ENCODE measurements at places on chromosomes 5 and 9.

DNA sequence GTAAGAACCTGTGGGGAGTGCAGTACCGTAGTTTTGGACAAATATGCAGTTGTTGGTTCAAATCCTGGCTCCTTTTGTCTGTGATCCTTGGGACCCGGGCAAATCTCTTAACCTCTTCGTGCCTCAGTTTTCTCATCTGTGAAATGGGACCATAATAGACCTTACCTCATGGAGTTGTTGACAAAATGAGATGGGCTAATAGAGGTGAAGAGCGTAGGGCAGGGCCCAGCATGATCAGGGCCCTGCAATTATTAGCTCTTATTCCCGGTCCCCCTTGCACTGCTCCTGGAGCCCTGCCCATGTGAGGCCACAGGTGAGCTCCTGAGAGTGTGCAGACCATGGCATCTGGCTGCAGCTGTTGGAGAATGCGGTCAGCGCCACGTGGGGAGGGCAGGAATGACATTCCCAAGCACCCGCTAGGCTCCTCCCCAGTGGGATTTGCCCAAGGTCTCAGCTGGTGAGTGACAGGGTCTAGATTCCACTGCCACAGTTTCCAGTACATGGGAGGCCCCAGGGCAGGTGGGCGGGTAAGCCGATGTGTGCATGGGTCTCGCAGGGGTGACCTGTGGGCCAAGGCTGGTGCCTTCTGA, 41.0 kb downstream of the NEK6 start:
- DNase-seq: no peak

- DNase-seq: no peak
Observed at GRCh38 chr5:79990205-79990597, 861 bp downstream of the MTX3 start.

GRCh38 chr9:19660019-19660418, 128.8 kb downstream of the SLC24A2 start:
- no peak for DNase-seq

- no peak for DNase-seq
Observed at GRCh38 chr9:114373960-114374730, 13.6 kb downstream of the AKNA start.

GRCh38 chr5:76717222-76718083, 1.5 kb downstream of the F2R start:
- no peak for DNase-seq

DNA sequence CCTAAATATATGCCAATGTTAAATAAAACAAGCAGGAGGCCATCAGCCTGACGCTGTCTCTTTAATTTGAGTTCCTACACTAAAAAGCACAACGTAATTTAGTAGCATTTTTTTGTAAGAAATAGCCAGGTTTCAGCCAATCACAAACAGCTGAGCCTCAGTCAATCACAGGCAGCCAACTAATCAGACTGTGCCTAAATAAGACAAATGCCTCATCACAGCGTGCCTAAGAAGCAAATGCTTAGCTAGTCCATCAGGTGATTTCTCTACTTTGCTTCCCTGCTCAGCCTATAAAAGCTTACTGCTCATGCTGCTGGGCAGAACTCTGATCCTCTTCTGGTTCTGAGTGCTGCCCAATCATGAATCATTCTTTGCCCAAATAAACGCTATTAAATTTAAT, 38.3 kb upstream of the RORB start:
- no peak for DNase-seq

- DNase-seq: no peak
Observed at GRCh38 chr5:14445576-14446290, 135.9 kb upstream of the OTULINL start.

GRCh38 chr9:118829334-118829733, 539.9 kb downstream of the BRINP1 start:
- peak; percentile 67 for DNase-seq

- peak; percentile 45 for DNase-seq
Observed at GRCh38 chr9:132748450-132748849, 78.2 kb downstream of the GTF3C4 start.

DNA sequence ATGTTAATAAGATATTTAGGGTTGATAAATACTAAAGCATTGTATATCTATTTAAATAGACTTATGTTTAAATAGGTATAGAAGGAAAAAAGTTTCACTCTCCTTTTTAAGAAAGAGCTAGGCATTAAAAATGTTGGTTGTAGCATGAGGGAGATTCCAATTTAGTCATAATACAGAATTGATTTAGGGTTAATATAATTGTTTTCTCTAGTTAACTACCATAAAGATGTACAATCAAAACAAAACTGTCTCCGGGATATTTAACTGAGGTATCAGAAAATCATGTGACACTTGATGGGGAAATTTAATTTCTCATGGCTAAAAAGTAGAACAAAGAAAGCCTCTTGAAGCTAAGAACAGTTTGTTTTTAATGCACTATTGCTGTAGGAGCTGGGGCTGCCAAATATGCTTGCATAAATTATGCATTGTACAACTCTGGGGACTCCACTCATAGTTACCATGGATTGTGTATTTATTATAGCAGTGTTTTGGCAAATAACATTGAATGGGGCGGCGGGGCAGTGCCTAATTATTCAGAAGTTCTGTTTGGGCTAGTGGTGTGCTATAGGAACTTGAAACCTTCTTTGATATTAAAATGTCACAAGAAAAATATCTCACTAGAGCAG, 44.2 kb downstream of the SMC2 start:
- DNase-seq: no peak

DNA sequence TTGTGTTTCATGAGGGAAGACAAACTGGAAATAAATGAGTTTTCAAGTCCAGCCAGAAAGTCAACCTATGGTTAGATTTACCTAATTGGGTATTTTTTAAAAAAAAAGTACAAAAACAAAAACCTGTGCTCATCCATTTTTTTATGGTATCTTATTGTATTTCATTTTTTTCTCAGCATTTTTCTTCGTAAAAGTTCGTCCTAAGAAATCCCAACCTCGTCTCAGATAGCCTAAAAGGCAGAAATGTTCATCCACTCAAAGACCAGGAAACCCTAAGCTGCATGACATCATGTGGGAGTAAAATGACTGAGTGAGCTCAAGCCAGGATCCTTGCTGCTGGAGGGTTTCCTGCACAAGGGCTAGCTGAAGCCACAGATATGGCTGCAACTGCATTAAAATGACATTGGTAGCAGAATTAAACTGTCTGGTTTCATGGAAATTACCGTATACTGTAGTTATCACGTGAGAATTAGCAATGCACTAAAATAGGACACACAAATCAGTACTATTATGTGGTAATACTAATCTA, 70.4 kb downstream of the NFIB start:
- DNase-seq: no peak

- DNase-seq: no peak
Observed at GRCh38 chr5:171750311-171750788, 35.3 kb upstream of the SMIM23 start.

Measured in NCI-H2171 treated with DMSO at 0.1 percent for 48 hours (cell line).